Activated CD8-positive, alpha-beta T cell treated with anti-CD3 and anti-CD28 coated beads for 36 hours (primary cell): ENCODE measurements at places on chromosomes 4 and X. TPM values are rescaled to one million over a fixed set of nuclear protein-coding genes. Genes with fewer than 3 reads are reported as not detected.

GRCh38 chr4:2977211-2978088, 14.1 kb downstream of the GRK4 start:
- no peak for DNase-seq

GRCh38 chrX:95059909-95060308, 1385.9 kb downstream of the FAM133A start:
- DNase-seq: no peak

Gene TBC1D8B
- total RNA-seq: 0.47 TPM

GRCh38 chr4:59044286-59044900, 1934.2 kb upstream of the IGFBP7 start:
- no peak for DNase-seq

GRCh38 chr4:6264225-6264540, 5.5 kb upstream of the WFS1 start:
- DNase-seq: peak; percentile 58

DNA sequence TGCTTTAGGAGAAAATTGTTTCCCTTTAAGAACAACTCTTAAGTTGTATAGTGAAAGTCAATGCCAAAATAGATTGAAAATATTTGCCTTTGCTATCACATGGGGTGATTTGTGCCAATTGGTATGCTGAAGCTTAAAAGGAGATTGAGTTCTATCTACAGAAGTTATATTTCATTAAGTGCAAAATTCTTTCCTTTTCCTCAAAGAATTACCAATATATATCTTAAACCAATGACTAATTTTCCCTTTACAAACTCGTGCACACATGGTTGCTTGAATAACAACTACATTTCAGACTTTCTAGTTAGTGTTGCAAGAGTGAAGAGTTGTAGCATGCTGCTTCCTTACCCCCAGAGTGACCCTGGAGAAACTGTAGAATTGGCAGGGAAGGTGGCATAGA, 990.0 kb upstream of the PABPC4L start:
- DNase-seq: no peak

GRCh38 chr4:78566834-78567499, 15.4 kb downstream of the ANXA3 start:
- DNase-seq: no peak

DNA sequence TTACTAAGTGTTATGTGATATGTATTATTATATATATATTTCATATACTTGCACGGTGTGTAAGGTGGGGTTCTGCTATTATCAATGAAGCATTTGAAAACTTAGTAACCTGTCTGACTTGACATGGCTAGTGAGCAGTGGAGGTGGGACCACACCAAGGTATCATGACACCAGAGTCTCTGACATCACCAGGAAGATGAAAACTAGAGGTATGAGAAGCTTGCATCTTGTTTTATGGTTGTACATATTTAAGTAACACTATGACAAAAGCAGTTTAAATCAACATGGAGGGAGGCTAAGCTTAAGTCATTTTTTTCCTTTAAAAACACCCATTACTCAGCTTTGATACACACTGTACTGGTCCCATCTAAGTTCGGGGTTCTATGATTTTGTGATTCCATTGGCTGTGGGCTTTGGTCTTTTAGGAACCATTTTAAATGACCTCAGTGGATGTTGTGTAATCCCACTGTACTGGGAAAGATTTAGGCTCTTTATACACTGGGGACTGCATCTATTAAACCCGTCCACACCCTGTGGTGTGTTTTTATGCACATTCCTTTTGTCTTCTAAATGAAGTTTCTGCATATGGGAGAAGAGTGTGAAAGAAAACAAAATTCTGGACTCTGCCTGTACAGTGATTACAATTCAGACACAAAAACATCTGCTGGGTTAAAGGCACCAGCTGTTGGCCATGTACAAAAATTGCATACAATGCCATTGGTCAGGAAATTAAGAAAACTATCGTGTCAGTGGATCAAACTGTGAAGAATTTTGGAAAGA, 570.6 kb downstream of the SPRY1 start:
- DNase-seq: no peak

Gene F9
- not detected for total RNA-seq

Gene NPNT
- total RNA-seq: not detected

Gene CXCL11
- not detected for total RNA-seq

- no peak for DNase-seq
These were observed 2.6 kb upstream of the TRIML2 start for GRCh38 chr4:188111955-188112354.

GRCh38 chrX:36983831-36984230, 24.3 kb upstream of the FAM47C start:
- DNase-seq: no peak

GRCh38 chr4:49032440-49033161, 46.5 kb downstream of the CWH43 start:
- DNase-seq: peak; percentile 28

DNA sequence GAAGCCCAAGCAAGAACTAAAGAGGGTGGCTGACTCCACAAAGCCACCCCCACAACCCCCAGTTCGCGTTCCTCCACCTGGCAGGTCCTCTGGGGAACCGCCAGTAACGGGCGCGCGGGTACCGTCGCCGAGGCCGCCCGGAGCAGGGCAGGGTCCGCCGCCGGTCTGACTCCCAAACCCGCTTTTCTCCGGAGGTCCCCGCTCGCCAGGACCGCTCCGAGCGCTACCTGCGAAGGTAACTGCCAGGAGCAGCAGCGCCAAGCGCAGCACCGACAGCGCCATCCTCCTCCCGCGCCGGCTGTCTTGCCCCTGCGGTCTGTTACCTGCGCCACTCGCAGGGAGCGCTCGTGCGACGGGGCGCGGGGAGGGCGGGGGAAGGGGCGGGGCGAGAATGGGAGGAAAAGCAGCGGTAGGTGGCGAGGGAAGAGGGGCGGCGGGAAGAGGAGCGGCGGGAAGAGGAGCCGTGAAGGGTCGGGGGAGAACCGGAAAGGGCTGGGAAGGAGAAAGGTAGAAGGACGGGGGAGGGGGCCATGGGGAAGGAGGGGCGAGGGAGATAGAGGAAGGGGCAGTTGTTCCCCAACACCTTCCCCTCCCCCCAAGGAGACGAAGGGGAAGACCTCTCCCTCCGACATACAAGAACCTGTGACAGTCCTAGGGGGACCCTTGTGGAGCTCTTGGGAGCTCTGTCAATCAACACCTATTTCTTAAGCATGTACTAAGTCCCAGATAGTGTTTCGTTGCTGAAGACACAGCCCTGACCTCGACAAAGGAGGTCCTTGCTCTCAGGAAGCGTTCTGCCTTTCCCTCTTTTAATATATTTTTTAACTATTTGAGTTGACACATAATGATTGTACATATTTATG, at the start of gene SPINK2:
Gene SPINK2, minus strand, starts transcription at position 321 of the 863 bp plus-strand sequence. Its CDS starts 39 bp downstream, at position 282.
- DNase-seq: peak; percentile 59

Gene PSAPL1
- not detected for total RNA-seq

Gene FAM184B
- 0.05 TPM for total RNA-seq

- DNase-seq: no peak
These were observed 6.1 kb upstream of the LDOC1 start for GRCh38 chrX:141183000-141183399.

DNA sequence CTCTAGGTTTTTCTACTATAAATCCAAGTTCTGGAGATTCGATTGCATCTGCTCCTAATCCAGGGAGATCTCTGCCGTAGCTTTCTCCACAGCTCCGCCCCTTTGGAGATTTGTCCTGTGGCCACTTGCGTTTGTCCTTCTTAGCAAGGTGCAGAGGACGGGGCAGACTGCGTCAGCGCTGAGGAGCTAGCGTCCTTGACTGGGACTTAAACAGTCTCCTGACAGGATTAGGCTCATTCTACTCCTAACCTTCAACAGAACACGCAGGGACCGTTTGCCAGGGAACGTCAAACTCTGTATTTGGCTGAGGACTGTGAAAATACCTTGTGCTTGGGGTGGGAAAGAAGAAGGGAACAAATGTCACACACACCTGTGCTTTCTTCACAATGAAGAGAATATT, 38.6 kb downstream of the SORBS2 start:
- no peak for DNase-seq

Gene ZFP42
- total RNA-seq: not detected

DNA sequence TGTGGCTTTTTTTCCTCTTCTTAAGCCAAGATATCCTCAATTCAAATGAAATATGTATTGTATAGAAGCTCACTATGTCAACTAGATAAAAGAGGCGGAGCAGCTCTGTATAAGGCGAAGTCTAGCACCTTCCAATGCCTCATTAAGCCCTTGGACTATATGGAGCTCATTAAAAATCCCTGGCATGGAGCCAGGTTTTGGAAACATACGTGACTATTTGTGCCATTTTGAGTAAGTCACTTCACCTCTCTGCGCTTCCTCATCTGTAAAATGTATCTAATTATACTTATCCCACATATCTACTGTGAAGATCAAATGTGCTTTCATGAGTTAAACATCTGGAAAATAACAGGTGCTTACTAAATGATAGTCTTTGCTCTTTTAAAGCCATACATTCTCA, 57.2 kb downstream of the YIPF6 start:
- no peak for DNase-seq

GRCh38 chrX:16267431-16267830, 100.2 kb downstream of the MAGEB17 start:
- DNase-seq: no peak

DNA sequence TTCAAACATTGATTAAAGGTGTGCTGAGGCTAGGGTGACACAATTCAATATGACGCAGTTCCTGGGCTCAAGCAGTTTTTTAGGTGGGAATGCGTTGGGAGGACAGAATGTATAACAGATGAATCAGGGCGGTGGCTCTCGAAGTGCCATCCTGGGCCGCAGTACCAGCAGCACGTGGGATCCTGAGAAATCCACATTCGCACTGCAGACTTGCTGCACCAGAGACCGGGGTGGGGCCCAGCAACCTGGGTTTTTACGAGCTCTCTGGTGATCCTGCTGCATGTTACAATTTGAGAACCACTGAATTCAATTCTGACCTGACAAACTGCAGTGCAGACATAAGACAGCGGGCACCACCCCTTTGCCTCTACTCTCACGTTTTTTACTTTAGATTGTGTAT, 30.4 kb downstream of the FAM149A start:
- no peak for DNase-seq

Gene GLUD2
- 0.56 TPM for total RNA-seq

Gene DCHS2
- not detected for total RNA-seq

DNA sequence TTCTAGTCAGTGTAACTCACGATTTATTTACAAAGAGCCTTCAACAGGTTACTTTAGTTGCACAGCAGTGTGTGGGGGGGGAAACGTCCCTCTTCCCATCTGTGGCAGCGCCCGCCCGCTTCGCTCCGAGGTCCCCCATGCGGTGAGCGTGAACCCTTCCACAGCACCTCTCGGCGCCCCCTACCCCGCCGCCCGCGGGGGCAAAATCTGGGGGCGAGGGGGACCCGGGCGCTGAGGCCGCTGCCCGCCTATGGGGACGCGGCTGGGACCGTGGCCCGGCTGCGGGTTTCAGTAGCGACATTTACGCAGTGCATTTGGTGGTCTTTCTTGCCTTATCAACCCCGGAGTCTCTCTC, 6.4 kb downstream of the NKX6-1 start:
- no peak for DNase-seq

Gene KIAA1210
- total RNA-seq: not detected

Gene MAOB
- total RNA-seq: not detected

Gene HPGD
- 5.5 TPM for total RNA-seq

DNA sequence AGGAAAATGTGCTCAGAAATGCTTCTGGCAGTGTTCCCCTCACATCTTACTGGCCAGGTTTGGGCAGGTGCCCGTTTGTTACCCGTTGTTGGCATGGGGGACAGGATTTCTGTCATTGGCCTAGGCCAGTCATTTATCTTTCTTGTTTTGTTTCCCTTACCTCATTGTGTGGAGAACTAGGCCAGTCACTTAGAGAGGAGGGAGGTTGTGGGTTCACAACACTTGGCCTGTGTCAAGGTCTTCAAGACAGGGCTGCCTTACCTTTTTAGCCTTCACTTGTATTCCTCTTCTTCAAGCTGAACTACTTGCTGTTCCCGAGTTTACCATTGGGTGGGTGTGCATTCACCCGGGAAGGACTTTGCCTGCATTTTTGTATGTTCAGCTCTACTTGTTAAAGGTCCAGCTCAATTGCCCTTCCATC, 17.7 kb downstream of the SNX25 start:
- DNase-seq: no peak

- no peak for DNase-seq
These were observed 75.0 kb upstream of the FAM9C start for GRCh38 chrX:13119386-13119785.

Gene PPP4R3C
- not detected for total RNA-seq

GRCh38 chr4:67131224-67131623, 414.1 kb downstream of the CENPC start:
- no peak for DNase-seq

Gene MAGEA9B
- not detected for total RNA-seq

GRCh38 chr4:47715716-47716416, 122.0 kb downstream of the CORIN start:
- DNase-seq: no peak

Gene FANCB
- total RNA-seq: 12.5 TPM

Gene GPC3
- total RNA-seq: 0.58 TPM

Gene MAGEA4
- not detected for total RNA-seq

DNA sequence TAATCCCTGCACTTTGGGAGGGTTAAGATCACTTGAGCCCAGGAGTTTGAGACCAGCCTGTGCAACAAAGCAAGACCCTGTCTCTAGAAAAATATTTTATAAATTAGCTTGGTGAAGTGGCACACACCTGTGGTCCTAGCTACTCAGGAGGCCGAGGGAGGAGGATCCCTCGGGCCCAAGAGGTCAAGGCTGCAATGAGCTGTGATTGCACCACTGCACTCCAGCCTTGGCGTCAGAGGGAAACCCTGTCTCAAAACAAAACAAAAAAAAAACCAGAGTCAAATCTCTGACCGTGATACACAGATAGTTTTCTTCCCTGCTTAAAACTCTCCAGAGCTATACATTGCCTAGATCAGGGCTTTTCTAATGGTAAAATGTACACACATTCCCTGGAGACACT, 53.5 kb downstream of the CHST7 start:
- no peak for DNase-seq

Gene SMIM43
- not detected for total RNA-seq

GRCh38 chr4:80138551-80139538, 58.5 kb upstream of the PRDM8 start:
- DNase-seq: peak; percentile 79

Gene FAM47A
- total RNA-seq: not detected

DNA sequence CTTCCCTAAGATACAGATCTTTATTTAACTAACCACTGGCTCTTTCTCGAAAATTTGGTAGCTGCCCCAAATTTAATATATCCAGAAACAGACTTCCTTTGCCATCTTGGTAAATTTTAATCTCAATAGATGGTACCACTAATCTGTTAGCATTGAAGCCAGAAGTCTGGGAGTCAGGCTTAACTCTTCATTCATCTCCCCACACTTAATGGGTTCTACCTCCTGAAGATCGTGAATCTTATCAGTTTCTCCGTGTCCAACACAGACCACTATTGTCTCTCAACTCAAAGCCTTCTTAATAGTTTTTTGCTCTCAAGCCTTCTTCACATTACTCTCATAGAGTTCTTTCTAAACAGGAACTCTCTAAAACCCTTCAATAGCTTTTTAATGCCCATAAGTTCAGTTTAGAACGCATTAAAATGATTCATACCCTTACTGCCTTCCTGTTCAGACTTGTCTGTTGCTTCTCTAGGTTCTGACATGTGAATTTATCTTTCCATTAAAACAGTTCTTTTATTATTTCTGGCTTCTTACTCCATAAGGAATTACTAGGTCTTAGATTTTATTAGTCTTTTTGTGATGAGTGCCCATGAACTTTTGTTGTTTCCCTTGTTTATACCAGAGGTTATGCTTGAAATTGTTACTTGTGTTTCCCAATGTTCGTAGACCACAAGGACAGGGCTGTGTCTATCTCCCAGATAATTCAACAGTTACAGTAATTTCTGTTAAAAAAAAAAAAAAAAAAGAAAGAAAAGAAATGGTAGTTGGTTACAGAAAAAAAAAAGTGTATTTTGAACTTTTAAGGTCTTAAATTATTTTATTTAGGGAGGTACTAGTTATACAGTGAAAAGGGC, 54.7 kb downstream of the SMARCAD1 start:
- DNase-seq: no peak

- DNase-seq: no peak
These were observed 5.5 kb downstream of the SUV39H1 start for GRCh38 chrX:48702032-48702431.
